ENCODE measurements at places on chromosomes 12 and 14.

- no peak for DNase-seq
Observed at GRCh38 chr12:54075974-54076373, 22.3 kb downstream of the HOXC4 start.

DNA sequence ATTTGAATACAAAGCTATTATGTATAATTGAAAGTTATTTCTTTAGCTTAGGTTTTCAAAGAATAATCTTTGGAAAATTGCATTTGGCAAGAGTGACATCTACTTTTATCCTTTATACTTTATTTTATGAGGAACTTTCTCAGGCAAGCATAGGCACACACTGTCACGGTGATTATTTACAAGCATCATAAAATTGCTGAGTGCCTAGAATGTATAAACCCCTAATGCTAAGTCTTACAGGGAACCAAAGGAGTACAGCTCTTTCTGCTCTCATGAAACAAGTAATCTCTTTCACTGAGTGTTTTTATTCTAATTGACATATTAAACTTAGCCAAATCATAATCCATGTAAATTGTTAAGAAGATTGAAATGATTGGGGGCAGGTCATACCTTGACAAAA, 154.9 kb downstream of the FSCB start:
- no peak for DNase-seq

- DNase-seq = no peak
Observed at GRCh38 chr14:91416744-91417119, 888 bp downstream of the CCDC88C start.

- DNase-seq = peak; percentile 7
Observed at GRCh38 chr12:71938728-71939385, at the start of gene TPH2. Gene TPH2 (plus strand): TSS chr12:71938845. CDS start chr12:71938987, 142 bp downstream.

GRCh38 chr14:104545942-104546501, 33.5 kb upstream of the C14orf180 start:
- no peak for DNase-seq

- no peak for DNase-seq
Observed at GRCh38 chr12:97274386-97274785, 188.2 kb upstream of the RMST start.

DNA sequence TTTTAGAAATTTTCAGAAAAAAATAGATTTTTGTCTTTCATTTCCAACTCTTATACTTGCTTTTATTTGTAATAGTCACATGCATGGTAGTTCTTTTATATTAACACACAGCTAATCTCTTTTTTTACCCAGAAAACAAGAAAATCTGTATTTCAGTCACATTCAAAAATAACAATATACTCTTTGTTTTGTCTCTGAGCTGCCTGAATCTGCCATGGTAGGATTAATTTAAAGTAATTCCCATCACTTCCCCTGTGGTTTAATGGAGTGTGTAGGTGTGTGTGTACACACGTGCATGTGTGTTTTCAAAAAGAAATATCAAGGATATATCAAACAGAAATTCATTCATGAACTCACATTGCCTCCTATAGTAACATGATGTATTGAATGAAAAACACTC, 42.6 kb downstream of the PDZRN4 start:
- DNase-seq = no peak

DNA sequence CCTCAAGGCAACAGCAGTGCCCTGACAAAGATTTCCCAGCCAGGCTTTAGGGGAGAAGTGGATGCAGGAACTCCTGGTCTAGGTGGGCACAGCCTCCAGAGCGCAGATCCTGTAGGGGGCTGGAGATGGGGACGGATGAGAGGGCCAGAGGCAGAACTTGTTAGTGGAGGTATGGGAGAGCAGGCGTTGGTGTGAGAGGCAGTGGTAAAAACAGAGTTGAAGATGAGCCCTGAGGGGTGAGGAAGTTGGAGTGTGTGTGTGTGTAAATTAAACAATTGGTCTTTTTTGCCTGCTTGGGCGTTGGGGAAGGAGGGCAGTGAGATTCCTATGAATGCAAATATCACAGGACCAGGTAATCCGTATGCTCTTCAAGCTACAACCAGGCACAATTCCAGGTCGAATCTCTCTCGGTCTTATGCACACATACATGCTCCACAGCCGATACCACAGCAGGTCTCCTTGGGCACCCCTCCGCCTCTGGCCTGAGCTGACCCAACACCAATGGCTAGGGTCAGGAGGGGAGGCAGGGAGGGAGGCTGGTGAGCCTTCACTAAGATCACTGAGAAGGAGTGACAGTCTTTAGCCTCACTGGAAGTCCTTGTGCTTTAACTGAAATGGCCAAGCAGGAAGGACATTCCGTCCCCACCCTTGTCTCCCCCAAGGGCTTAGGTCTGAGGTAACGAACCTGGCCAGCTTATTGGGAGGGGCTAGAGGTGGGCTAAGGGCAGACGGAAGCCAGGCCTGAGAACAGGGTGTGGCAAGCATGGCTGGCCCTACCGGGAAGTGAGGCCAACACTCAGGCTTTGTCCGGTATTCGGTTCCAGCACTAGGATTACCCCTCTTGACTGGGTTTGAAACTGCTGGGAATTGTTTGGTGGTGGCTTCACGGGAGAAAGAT, 1.5 kb upstream of the KRT7 start:
- no peak for DNase-seq

- DNase-seq = no peak
Observed at GRCh38 chr12:67453191-67453590, 184.0 kb downstream of the CAND1 start.

- no peak for DNase-seq
Observed at GRCh38 chr12:124736115-124737039, 127.3 kb downstream of the SCARB1 start.
